ENCODE measurements at places on chromosomes 16 and 17. TPM values are rescaled to one million over a fixed set of nuclear protein-coding genes. Genes with fewer than 3 reads are reported as not detected.

DNA sequence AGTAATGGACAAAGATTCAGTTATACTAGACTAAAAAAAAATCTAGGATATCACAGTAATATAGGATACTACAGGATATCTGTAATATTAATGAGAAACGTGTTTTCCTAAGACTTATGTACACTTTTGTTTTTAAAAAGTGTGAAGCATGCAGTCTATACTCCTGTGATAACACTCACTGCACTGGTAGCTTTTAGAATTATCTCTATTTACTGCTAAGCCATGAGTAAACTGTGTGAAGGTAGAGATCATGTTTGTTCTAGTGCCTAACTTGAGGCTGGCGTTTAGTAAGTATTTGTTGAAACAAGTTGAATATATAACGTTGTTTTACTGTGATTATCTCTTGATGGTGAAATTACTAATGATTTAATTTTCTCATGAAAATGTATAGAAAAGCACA lies 23.9 kb downstream of the RPA1 start:
- DNase-seq: no peak

Gene EFCAB13
- total RNA-seq: 2.1 TPM

DNA sequence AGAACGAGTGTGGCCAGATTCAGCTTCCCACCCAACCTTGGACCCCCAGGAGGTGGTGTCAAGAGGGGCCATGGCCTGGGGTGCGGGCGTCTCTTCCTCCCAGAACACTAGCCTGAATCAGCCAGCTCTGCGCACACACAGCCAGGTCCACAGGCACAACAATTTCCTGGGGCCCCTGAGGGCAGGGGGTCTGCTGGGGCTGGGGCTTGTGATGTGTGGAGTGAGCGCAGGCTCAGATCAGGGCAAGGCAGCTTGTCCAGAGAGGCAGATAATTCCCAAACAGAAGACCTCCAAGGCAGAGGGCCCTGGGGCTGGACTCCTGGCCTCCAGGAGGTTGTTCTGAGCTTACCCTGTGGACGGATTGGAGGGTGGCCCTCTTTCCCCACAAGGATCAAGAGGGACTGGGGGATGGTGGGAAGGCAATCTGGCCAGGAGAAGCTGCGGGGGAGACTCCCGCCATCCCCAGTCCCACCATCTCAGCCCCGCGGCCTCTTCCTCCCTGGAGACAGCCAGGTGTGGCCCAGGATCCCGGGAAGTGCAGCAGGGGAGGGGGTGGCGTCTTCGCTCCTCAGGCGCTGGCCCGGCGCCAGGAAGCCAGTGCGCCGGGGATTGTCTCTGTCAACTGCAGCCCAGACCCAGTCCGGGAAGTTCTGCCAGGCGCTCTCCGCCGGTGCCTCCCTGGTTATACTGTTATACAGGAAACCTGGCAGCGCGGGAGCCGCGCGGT lies 52.0 kb upstream of the AMZ2 start:
- DNase-seq: no peak

Gene ANKS3
- total RNA-seq: 8.2 TPM

GRCh38 chr16:79098907-79099306 lies 501.6 kb downstream of the MAF start:
- no peak for DNase-seq

GRCh38 chr17:39183720-39184119 lies 13.7 kb downstream of the CACNB1 start:
- DNase-seq: no peak

- DNase-seq: no peak
Measured at GRCh38 chr17:64443086-64443760, 5.7 kb upstream of the MILR1 start.

- DNase-seq: no peak
Measured at GRCh38 chr16:49747654-49748053, 108.3 kb downstream of the ZNF423 start.

All from heart right ventricle (tissue), 16 donors.